ENCODE measurements at places on chromosomes 13 and 19.

DNA sequence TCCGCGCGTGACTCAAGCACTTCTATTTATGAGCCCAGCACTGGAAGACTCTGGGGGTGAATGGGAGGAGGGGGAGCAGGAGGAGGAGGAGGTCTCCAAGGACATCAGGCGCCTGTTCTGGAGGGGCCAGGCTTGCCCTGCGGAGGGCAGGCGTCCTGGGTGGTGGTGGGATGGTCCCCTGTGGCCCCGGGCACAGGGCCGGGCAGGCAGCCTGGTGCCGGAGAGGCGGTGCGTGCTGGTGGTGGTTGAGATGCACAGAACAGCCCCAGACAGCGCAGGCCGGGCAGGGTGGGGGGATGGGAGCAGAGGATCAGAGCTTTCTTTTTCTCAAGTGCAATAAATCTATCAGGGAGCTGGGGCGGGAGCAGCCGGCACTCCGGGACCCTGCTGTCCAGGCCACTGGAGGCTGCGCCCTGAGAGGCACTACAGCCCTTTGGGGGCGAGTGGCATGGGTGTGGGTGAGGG, 14.0 kb downstream of the NKPD1 start:
- no peak for DNase-seq

GRCh38 chr19:42323473-42323851, 2.0 kb upstream of the MEGF8 start:
- DNase-seq: no peak

DNA sequence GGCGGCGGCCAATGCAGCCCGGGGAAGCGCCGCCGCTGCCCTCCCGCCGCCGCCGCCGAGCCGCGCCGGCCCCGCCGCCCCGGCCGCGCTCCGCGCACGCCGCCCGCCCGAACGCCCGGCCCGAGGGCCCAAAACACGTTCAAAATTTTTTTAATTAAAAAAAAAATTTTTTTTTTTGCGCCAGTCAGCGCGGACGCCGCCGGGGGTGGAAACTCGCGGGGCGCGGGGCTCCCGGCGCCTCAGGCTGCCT, 468 bp downstream of the HMGB1 start:
- no peak for DNase-seq

GRCh38 chr19:3361384-3362216, 4.8 kb upstream of the NFIC start:
- no peak for DNase-seq

DNA sequence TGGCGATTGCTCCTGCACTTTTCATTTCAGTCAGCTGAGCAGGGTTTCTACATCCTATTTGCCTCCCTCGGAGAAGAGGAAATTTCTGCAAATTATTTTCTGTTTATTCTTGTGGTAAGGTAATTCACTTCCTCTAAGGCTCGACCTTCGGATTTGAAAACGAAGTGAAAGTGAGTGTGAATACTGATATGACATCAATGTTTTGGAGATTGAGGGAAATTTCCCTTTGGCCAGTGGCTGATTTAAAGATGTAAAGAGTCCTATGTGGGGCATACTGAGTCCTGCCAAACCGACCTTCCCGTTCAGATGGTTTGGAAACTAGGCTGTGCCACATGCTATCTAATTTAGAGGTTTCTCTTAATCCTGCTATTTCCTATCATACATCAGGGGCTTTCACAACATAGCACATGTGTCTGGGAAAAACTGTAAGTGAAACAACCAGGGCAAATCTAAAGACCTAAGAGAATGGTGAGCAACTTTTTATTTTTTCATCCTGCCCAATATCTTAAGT, 112.3 kb downstream of the POSTN start:
- no peak for DNase-seq

DNA sequence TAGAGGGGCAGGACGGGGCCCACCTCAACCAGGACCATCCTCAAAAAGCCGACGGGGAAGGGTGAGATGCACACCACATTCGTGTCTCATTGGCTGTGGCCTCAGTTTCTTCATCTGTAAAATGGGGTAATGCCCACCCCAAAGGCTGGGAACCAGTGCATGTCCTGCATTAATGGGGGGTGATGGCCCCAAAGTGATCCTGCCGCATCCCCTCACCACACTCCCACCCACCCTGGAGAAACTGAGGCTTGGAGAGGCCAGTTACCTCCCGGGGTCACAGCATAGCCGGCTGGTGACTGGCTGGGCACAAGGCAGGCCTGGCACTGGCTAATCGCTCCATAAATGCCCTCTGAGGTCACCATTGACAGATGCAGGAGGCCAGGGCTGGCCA, 640 bp upstream of the MIDN start:
- DNase-seq: no peak

- no peak for DNase-seq
Measured at GRCh38 chr19:15101479-15102082, 5.6 kb upstream of the SYDE1 start.

- no peak for DNase-seq
Measured at GRCh38 chr19:41437944-41438574, 1.7 kb downstream of the DMAC2 start.

GRCh38 chr13:89029062-89029461, 1357.9 kb downstream of the SLITRK5 start:
- no peak for DNase-seq

- no peak for DNase-seq
Measured at GRCh38 chr13:101949681-101950080, 452.2 kb downstream of the FGF14 start.

- DNase-seq: no peak
Measured at GRCh38 chr13:105050686-105051085, 1484.8 kb downstream of the EFNB2 start.

DNA sequence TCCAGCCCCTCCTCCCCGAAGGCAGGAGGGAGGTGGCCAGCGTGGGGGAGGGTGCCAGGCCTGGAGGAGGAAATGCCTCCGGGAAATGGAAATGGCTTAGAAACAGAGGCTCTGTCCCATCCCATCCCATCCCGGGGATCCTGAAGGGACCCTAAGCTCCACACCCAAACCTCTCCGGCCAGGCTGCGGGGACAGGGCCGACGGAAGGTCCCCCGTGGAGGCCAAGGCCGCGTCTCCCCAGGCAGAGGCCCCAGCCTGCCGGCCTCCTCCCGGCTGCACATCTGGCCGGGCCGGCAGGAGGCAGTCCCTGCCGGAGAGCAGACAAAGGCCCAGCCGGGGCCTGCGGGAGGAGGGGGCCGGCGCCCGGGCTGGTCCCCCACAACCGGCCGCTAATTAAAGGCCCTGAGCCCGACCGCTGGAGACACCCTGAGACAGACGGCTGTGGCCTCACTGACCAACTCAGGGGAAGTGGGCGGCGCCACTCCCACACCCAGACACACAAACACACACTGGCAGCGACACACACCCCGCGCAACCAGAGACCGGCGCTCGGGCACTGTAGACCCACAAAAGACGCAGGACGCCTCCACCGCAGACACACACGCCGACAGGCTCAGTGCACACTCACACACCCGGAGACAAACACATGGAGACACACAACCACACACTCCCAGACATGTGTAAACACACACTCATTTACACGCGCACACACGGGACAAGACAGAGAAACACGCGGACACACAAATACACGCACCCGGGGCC, 1.1 kb downstream of the ADAMTS10 start:
- no peak for DNase-seq

GRCh38 chr13:47890146-47890814, 110.8 kb downstream of the SUCLA2 start:
- no peak for DNase-seq

DNA sequence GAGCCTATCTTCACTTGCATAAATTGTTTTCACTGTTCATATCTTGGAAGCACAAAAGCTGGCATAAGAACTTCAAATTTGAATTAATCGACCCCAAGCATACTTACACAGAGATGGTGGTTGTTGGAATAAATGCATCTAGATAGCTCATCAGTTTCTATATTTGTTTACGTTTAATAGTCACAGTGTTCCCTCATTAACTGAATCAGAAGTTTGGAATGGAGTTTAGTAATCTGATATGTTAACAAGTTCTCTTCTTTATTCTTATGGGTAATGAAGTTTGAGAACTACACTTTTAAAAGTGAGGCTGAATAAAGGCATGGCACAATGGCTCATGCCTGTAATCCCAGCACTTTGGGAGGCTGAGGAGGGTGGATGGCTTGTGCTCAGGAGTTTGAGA, 886.7 kb upstream of the PCDH20 start:
- no peak for DNase-seq

- DNase-seq: no peak
Measured at GRCh38 chr13:113152691-113152983, 5.8 kb upstream of the PROZ start.

DNA sequence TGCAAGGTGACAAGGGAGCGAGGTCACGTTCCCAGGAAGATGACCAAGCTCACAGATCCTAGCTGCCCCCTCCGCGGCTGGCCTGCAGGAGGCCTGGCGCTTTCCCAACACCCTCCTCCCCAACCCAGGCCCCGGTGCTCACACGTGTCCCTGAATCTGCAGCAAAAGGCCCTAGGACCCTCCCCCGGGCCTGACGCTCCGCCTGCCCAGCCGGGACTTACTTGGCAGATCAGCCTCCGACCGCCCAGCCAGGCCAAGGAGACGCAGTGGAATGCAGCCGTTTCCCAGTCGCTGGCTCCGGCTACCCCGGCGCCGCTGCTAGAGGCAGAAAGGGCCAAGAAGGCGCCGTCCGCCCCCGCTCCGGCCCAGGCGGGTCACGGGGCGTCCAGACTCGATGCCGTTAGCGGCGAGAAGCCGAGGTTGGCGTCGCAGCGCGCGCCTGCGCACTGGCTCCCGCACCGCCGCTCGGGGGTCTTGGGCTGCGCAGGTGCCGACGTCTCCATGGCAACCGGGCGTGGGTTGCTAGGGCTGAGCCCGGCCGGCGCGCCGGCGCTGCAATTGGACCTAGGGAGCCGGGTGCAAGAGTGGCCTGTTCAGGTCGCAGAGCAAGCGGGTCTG, at the start of gene PNMA8A:
Gene PNMA8A (minus strand): TSS at position 448 of the 618 bp plus-strand sequence. CDS start 528 bp downstream, outside the sequence.
- no peak for DNase-seq

DNA sequence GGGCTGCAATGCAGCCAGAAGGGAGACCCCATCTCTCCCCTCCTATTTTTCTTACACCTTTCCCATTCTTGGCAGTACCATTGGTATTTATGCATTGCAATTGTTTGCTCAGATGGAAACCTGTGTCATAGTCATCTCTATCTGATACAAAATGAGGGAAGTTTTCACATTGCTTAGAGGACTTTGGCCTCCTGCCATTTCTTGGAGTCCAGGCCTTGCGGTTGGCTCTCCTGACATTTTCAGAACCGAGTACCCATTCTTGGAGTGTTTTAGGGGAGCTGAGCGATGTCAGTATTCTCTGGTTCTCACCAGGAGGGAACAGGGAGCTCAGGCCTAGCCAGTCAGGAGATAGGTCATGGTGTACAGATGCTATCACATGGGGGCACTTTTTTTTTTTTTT, 1.5 kb downstream of the SIN3B start:
- no peak for DNase-seq

GRCh38 chr13:95641291-95642027, 3.0 kb downstream of the DZIP1 start:
- no peak for DNase-seq

DNA sequence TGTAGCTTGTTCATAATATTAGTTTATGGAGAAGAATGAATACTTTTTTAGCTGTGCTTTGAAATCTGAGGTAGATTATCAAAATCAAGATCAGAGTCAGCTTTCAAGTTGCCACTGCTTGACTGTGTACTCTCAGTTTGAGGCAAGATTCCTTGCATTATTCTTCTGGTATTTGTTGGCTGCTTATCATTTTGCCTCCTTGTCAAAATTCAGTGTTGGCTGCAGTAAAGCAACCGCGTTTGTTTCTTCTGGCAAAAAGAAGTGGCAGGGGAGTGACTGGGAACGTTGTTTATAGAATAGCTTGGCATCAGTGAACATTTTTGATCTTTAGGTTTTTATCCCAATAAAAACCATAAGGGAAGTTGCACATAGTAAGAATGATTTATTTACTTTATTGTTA, 419.3 kb upstream of the GPC6 start:
- DNase-seq: no peak

GRCh38 chr13:98784666-98785065, 32.2 kb upstream of the SLC15A1 start:
- no peak for DNase-seq

GRCh38 chr13:41613984-41614661, 156.8 kb downstream of the RGCC start:
- no peak for DNase-seq

GRCh38 chr13:39052944-39053343, 14.7 kb downstream of the NHLRC3 start:
- no peak for DNase-seq
